ENCODE measurements at places on chromosomes 6 and 20. TPM values are rescaled to one million over a fixed set of nuclear protein-coding genes. Genes with fewer than 3 reads are reported as not detected.
A peak's percentile ranks its signal among the peaks of the same experiment; 100 is the strongest.

- DNase-seq = peak; percentile 95
Observed at GRCh38 chr20:37527638-37528445, at the start of gene BLCAP. Gene BLCAP (minus strand): TSS chr20:37527876. CDS start chr20:37519174, 8,702 bp downstream.

DNA sequence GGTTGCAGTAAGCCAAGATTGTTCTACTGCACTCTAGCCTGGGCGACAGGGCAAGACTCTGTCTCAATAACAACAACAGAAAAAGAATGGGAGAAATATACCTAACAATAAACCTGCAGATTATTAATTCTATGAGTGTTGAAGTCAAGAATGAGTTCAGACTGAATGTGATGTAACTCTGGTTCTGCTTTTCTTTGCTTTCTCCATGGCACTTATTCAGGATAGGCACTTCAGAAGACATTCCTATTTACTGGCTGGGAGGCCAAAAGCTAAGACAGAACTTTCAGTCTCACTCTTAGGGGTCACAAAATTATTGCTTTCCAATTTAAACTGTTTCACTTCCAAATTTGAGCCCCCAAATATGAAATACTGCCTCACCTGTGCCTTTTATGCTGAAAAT, 15.7 kb upstream of the PRIM2 start:
- DNase-seq = no peak

DNA sequence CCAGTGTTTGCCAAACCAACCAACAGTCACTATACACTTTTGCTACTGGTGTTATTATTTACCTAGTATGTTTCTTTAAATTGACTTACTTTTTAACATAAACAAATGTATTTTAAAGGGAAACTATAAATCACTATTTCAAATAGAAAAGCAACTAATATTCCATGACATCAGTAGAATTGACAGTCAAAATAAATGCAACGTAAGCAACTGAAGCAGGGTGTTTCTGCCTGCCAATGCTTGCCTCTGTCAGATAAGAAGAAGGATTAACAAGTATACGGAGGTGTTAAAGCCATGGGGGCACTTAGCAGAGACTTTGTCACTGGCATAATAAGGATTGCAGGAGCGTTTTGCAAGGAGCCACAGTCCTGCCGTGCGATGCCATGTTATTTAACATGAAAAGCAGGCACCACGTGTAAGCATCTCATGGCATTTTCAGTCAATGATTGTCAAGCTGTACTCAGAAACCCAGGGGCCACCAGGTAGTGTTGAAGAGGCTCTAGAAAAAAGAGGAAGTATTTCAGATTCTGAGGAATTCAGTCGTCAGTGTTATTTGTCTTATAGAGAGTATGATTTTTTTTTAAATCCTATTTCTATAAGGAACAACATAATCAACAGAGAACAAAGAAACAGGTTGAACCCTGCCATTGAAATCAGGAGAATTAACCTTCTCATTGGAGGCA, 131.7 kb downstream of the BFSP1 start:
- DNase-seq = no peak

DNA sequence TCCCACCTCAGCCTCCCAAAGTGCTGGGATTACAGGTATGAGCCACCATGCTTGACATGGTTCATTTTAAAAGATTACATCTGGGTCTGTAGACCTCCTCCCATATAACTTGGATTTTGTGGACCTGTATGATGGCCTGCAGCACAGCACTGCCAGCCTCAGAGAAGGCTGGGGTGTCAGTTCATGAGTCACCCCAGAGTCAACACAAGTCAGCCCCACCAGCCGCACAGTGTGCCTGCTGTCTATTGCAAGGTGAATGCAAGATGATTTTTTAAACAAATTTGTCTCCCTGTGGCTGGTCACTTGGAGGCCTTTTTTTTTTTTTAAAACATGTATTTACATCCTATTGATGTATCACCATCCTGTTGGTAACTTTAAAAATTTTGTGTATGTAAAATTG, 76.7 kb downstream of the RREB1 start:
- DNase-seq = peak; percentile 55

The ENPP3 gene
- not detected for total RNA-seq

- no peak for DNase-seq
Observed at GRCh38 chr20:42855896-42856295, 333.8 kb downstream of the PTPRT start.

- DNase-seq = no peak
Observed at GRCh38 chr20:58659841-58660240, 8.8 kb downstream of the STX16 start.

The FAM83B gene
- not detected for total RNA-seq

GRCh38 chr20:53846640-53847039, 223.8 kb downstream of the BCAS1 start:
- no peak for DNase-seq

The HSPA12B gene
- not detected for total RNA-seq

DNA sequence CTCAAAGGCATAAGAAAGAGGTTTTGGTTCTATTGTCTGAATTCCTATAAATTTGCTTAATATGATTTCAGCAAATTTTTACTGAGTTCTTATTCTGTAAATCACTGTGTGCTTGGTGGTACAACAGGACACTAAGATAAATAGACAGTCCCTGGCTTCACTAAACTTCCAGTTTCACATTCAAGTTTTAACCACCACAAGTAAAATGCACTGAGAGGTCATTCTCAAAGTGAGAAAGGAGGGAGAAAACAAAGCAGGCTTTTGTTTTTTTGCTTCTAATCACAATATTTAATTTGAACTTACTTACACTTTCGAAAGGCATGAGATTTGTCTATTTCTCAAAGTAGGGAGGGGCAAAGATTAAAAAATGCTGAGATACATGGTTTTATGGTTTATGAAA, 445.7 kb downstream of the CDC5L start:
- DNase-seq = no peak

GRCh38 chr6:128724738-128725137, 158.2 kb upstream of the LAMA2 start:
- no peak for DNase-seq

GRCh38 chr6:108805611-108806167, 42.5 kb upstream of the ARMC2 start:
- no peak for DNase-seq

DNA sequence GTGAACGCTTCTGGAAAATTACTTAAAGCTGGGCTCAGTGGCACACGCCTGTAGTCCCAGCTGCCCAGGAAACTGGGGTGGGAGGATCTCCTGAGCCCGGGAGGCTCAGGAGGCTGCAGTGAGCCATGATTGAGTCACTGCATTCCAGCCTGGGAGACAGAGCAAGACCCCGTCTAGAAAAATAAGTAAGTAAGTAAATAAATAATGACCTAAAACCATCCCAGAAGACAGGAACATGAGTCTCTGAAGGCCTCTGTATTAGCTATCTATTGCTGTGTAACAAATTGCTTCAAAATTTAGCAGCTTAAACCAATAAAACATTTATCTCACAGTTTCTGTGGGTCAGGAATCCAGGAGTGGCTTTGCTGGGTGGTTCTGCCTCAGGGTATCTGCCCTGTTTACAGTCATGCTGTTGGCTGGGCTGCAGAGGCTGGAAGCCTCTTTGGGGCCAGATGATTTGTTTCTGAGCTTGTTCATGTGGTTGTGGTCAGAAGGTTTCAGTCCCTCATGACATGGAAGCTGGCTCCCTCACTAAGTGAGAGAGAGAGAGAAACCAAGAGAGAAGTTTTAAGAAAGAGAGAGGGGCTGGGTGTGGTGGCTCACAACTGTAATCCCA, 48.4 kb upstream of the NCOA3 start:
- peak; percentile 90 for DNase-seq

The TMEM244 gene
- total RNA-seq = not detected

The FAXC gene
- total RNA-seq = 1.8 TPM

GRCh38 chr6:40798069-40798770, 211.1 kb upstream of the LRFN2 start:
- no peak for DNase-seq

The KIAA0408 gene
- 1.4 TPM for total RNA-seq

The CFAP206 gene
- 1.9 TPM for total RNA-seq

DNA sequence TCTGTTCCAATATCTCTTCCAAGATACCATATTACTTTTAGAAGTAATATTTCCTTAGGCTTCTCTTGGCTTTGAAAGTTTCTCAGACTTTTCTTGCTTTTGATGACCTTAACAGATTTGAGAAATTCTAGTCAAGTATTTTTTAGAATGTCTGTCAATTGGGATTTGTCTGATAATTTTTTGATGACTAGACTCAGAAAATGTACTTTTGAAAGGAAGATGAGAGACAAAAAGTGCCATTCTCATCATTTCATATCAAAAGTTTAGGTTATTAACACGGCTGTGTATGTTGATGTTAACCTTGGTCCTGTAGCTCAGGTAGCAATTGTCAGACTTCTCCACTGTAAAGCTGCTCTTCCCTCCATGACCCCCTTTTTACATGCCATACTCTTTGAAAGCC, 651.5 kb downstream of the EYS start:
- DNase-seq = no peak

DNA sequence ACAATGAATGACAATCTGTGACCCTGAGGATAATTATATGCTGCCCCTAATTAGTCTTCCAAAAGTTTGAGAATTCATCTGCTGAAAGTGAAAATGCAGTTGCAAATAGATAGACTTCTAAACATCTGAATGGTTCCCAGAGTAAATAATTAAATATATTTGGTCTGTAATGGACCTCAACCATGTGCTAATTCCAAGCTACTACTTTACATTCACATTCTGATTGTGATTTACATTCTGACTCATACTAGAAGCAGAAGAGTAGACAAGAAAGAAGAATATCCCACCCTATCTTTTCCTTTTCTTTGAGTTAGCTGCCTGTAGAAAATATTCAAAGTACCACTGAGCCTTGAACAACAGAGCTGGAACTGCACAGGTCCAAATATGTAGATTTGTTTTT, 80.8 kb downstream of the PTPRK start:
- DNase-seq = no peak

GRCh38 chr6:11317885-11318771, 85.7 kb upstream of the NEDD9 start:
- peak; percentile 99 for DNase-seq

The TRAPPC3L gene
- not detected for total RNA-seq

DNA sequence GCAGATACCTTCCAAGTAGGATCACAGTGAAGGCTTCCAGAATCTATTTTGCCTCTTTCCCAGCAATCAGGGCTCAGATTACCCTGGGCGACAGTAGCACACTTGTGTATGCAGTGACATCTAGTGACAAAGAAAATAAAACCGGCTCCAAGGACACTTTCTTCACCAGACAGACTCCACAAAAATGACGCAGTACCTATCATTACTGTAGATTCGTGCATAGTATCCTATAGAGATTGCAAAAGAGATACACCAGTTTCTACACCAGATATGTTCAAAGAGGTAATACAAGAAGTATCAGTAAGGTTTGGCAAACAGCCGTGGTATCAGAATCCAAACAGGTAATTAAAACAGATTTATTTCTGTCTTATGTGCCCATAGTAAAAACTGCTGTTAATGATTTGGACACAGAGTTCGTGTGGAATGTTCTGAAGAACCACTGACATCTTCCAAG, 600.4 kb upstream of the JAG1 start:
- DNase-seq = peak; percentile 74

DNA sequence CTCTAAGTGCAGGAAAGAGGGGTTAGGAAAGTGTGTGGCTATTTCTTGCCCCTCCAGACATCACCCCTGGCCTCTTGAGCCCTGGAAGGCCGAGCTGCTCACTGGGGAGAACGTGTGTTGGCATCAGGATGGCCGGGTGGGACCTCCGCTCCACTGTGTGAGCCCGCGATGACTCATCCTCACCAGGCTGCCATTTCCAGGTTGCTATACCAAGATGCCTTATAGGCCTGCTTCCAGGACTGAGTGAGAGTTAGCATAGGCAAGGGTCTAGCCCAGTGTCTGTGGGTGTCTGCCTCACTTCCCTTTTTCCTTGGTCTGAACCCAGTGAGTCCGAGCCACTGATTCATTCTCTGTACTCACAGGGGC, 105.0 kb downstream of the MRPL14 start:
- peak; percentile 54 for DNase-seq

GRCh38 chr6:142443532-142443931, 141.7 kb downstream of the ADGRG6 start:
- DNase-seq = no peak

The RBBP8NL gene
- not detected for total RNA-seq

- no peak for DNase-seq
Observed at GRCh38 chr6:44989391-44989790, 338.7 kb upstream of the RUNX2 start.

DNA sequence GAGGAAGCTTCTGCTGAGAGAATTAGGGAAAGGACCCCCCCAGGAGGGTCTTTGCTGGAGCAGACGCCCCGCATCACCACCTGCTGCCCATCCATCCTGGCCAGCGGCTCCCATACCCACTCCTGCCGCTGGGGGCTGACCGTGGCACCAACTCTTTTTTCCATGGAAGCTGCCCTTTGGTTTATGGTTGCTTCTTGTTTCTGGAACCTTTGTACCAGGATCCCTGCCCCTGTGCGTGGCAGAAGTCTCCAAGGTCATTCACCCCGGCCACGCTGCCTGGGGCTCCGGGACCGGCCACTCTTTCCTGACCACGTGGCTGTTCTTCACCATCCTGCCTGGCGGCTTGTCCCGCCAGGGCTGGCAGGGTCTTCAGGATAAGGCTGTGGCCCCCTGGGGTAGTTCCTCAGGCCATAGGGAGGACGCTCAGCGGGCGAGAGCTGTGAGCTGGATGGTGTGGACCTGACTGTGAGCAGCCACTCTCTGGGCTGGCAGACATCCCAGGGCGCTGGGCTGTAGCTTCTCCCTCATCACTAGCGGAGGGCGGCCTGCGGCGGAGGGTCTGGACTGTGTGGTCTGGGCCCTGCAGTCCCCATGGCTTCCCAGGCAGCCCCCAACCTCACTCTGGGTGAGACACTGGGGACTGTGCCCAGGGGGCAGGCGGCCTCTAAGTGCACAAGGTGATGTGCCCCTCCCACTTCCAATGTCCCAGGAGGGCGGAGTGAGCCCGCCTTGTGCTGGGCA, 22.8 kb upstream of the RBBP8NL start:
- DNase-seq = no peak

- DNase-seq = no peak
Observed at GRCh38 chr6:170260686-170261085, 30.2 kb downstream of the DLL1 start.

- no peak for DNase-seq
Observed at GRCh38 chr20:51386586-51386985, 155.9 kb downstream of the NFATC2 start.

DNA sequence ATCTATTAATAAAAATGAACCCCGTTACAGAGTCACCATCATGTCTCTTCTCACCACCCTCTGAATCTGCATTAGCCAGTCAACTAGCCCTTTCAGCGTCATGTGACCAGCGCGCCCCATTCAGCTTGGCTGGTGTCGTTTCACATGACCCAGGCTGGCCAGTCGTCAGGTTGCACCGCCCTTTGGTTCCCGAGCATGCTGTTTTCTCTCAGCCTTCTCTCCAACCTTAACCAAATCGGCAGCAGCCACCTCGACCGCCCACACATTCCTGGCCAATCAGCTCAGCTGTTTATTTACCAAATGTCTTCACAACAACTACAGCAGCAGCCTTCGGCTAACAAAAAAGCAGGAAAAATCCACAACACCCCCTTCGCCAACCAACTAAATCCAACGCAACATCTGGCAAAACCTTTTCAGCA, 5.6 kb downstream of the SRSF3 start:
- DNase-seq = peak; percentile 68

GRCh38 chr6:44725070-44725469, 337.6 kb downstream of the CDC5L start:
- DNase-seq = peak; percentile 60

- DNase-seq = no peak
Observed at GRCh38 chr6:5191722-5192121, 69.0 kb downstream of the LYRM4 start.

Data from GM23248 (cell line).